NCI-H1417 (cell line): ENCODE measurements at places on chromosomes 5 and 9.

DNA sequence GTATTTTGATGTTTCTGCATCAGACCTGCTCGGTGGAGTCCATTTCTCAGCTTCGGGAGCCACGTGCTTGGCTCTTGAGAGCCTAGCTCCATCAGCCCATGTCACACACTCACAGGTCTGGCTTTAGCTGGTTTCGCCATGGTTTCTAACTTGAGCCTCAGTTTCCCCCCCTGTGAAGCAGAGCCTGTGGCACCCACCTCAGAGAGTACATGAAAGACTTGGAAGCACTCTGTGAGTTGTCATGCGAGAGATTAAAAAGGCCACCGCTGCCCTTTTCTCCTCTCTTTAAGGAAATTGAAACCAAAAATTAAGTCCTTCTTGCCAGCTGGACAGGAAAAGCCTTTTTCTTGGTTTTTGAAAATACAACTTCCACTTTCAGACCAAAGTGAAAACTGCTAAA is 8.8 kb downstream of the TENT4A start:
- DNase-seq: no peak

GRCh38 chr5:72248410-72248981 is 71.5 kb downstream of the MRPS27 start:
- DNase-seq: no peak

GRCh38 chr5:25707093-25707492 is 1062.3 kb upstream of the CDH10 start:
- DNase-seq: peak; percentile 43

GRCh38 chr5:112338681-112339337 is 80.3 kb downstream of the EPB41L4A start:
- no peak for DNase-seq

- DNase-seq: no peak
Observed at GRCh38 chr5:1480217-1480616, 35.0 kb upstream of the SLC6A3 start.

- no peak for DNase-seq
Observed at GRCh38 chr9:134217431-134218210, 53.3 kb upstream of the RNU6ATAC start.

- DNase-seq: no peak
Observed at GRCh38 chr5:180491496-180491895, 2.7 kb upstream of the CNOT6 start.

GRCh38 chr9:120941046-120941770 is 14.6 kb upstream of the TRAF1 start:
- DNase-seq: no peak

- no peak for DNase-seq
Observed at GRCh38 chr9:77981332-77981731, 50.3 kb downstream of the GNAQ start.

DNA sequence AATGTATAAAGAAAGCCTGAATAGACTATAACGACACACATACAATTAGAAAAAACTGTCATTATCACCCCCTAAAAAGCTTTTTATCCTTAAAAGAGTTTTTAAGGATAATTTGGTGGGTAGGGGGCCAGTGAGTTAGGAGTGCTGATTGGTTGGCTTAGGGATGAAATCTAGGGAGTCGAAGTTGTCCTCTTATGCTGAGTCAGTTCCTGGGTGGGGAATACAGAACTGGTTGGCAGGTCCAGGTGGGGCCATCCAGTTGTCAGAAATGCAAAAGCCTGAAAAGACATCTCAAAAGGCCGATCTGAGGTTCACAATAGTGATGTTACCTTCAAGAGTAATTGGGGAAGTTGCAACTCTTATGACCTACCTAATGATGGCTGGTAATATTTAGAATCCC is 13.6 kb downstream of the ZBTB5 start:
- DNase-seq: no peak

GRCh38 chr9:27945386-27945785 is 372.1 kb upstream of the C9orf72 start:
- no peak for DNase-seq

DNA sequence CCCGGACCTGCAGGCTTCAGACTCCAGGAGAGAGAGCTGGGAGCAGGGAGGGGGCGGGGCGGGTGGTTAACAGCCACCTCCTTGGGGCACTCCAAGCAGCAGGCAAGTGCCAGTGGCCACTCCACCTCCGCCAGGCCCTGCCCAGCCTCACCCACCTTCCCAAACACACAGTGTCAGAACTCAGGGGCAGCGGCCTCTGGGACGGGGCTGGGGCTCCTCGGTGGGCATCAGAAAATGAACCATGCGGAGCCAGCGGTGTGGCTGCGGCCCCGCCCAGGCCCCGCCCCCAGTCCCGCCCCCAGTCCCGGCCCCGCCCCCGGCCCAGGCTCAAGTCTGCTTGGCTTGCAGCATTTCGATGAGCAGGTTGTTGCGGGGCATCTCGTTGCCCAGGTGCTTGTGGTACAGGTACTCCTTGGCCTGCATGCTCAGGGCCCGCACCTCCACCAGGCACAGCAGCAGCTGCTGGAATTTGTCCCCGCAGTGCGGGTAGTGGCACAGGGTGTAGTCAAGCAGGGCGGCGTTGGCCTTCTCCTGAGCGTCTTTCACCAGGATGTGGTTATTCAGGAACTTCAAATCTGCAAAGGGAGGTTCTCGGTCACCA is 24.7 kb downstream of the NR5A1 start:
- DNase-seq: no peak

DNA sequence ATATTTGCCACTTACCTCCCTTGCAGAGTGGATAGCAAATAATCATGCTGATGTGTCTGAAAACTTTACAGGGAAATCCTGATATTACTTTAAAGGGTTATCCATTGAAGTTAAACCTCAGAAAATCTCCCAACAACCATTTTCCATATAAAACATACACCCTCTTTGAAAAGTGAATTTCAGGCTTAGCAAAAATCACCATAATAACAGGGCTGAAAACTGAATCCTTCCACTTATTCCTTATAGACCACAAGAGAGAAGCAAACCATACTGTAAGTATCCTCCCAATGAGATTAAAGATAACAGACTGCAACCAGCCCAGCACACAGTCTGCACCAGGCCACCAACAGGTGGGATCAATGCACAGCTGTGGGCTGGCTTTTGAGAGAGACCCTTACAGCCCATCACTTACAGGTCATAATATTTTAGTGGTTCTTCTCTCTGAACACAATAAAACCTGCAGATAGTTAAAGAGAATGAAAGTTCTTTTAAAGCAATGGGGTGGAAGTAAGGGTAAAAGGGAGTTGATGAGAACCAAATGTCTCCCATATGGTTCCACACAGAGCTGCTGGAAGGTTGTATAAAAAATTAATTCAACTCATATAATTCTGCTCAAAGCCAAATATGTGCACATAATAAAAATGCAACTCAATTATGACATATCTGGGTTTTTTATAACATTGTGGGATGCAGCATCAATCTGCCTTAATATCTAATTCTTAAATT is 376.2 kb upstream of the GRAMD2B start:
- DNase-seq: no peak

DNA sequence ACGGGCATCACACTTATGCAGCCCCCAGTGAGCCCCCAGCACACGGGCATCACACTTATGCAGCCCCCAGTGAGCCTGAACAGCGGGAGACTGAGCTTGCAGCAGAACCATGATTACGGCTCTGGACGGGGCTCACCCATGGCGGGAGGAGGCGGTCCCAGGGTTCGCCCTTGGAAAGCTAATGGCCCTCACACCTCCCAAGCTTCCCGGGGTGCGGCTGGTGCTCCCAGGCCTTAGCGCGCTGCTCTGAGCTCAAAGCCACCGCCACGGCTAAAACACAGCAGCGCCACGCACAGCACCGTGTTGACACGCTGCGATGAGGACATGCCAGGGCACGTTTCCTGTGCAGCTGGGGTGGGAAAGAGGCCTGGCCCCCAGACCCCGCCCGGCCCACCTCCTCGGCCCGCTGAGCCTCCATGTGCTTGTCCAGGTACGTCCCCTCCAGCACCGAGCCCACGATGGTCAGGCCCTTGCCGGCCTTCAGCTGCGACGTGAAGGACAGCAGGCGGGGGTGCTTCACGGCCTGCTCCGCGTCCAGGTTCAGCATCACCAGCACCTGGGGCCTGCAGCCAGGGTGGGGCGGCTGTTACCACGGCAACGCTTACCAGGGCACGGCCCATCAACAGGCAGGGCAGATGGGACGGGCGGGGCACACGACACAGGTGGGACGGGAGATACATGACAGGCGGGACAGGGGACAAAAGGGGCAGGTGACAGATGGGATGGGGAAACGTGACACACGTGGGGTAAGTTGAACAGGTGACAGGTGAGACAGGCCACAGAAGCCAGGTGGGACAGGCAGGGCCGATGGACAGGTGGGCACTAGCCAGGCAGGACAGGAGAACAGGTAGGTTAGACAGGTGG is 38.4 kb downstream of the SLC12A7 start:
- peak; percentile 8 for DNase-seq

DNA sequence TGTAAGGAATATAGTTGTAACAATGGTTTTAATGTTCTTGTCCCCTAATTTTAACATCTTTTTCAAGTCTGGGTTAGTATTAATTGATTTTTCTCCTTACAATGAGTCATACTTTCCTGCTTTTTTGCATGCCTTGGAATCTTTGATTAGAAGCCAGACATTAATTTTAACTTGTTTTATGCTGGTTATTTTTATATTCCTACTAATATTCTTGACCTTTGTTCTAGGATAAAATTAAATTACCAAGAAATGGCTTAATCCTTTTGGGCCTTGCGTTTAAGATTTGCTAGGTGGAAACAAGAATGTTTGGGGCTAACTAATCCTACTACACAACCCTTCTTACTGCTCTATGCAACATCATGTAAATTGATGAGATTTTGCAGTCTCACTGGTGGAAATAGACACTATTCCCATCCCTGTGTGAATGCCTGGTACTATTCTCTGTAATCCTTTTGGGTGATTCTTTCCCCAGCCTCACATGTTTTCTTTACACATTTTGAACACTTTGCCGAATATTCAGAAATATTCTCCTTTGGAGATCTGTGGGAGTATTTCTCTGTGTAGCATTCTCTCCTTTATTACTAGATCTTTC is 47.2 kb downstream of the ZCCHC7 start:
- no peak for DNase-seq

- no peak for DNase-seq
Observed at GRCh38 chr5:1037123-1037670, 28.6 kb downstream of the NKD2 start.

- DNase-seq: no peak
Observed at GRCh38 chr5:21654556-21654955, 1198.6 kb downstream of the CDH12 start.

DNA sequence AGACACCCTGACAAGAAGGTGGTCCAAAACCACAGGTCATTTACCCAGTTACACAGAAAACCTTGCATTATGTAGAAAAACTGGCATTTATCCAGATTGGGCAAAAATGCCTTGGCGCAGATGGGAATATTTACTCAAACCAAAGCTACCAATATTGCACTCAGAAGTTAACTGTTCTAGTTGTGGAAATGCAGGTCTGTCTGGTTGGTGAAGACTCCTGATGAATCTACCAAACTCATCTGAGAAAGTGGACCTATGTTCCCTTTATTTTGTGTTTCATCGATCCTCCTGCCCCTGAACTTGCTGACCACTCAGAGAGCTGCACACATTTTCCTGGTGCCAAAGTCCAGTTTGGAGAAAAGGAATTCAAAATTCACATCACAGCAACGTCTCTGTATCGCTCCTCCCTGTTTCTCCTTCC is 85.2 kb upstream of the ALDH1A1 start:
- DNase-seq: no peak

GRCh38 chr9:227860-228259 is 13.2 kb downstream of the DOCK8 start:
- DNase-seq: no peak

DNA sequence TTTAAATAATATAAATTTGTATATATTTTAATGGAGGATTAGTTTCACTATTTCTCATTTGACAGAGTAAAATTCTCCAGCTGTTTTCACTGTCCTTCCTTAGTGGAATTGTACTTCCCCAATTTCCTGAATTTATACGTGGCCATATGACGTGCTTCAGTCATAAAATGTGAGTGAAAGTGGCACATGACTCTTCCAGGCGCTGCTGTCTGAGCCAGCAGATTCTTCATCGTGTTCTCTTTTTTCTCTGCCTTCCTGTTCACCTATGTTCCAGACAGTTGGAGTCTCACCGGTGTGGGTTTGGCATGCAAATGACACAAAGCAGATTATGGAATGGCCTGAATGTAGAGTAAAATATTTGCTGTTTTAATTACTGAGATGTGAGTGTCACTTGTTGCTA is 684.1 kb downstream of the SEMA5A start:
- no peak for DNase-seq
